ENCODE measurements at places on chromosomes 5 and 9.

DNA sequence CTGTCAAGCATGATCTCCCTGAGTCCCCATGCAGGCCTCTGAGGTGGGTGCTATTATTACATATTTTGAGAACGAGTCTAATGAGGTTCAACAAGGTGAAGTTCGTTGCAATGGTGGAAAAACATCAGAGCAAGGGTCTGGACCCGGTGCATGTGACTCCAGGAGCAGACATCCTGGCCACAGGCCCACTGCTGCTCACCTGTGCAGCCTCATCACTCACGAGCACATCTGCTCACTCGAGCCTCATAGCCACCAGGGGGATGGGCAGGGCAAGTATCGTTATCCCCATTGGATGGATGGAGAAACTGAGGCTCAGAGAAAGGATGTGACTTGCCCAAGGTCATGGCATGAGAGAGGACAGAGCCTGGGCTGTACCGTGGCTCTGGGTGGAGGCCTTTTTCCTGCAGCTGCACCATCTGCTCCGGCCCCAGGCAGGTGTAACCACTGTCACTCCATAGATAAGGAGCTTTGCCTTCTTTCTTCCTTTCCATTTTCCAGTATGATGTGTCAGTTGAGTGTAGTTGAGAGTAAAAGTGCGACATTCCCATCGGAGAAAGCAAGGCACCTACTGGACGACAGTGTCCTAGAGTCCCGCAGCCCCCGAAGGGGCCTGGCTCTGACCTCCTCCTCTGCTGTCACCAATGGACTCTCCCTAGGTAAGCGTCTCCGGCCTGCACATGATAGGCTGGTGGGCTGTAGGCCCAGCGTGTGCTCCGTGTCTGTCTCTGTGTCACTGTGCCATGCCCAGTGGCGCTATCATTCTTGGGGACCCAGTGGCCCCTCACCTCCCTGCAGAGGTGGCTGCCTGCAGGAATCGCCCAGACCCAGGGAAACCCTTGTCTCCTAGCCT, 68.4 kb upstream of the GARNL3 start:
- no peak for DNase-seq

DNA sequence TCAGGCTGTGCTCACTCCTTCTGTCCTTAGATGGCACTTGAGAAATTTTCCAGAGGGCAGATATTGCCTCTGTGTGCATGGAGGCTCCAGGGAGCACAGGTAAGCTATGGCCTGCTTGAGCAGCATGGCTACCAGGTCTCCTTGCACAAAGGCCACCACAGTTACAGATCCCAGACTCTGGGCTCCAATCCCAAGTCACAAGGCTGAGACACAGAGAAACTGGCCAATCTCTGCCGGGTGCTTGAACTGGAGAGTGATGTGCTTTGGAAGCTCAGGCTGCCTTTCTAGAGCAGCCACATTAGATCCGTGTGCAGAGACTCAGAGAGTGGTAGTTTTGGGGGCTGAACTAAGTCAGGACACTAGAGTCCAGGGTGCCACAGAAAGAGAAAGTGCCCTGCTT, 145.7 kb downstream of the SEMA6A start:
- DNase-seq = no peak

DNA sequence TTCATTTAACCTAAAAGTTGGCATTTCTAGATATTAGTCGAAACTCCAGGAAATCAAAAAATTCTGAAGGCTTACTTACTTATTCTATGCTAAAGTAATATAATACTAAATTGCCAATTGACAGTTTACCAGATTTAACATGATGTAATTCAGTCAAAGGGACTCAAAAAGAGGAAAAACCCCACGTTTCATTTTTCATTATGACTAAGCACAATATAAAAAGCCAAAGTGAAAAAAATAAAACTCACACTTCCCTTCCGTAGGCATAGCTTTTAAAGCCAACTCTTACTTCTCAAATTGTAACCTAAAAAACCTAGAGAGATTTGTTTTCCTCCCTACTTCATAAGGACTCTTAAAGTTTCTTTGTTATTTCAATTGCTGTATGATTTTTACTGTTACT, 146.6 kb downstream of the RAPGEF6 start:
- DNase-seq = no peak

DNA sequence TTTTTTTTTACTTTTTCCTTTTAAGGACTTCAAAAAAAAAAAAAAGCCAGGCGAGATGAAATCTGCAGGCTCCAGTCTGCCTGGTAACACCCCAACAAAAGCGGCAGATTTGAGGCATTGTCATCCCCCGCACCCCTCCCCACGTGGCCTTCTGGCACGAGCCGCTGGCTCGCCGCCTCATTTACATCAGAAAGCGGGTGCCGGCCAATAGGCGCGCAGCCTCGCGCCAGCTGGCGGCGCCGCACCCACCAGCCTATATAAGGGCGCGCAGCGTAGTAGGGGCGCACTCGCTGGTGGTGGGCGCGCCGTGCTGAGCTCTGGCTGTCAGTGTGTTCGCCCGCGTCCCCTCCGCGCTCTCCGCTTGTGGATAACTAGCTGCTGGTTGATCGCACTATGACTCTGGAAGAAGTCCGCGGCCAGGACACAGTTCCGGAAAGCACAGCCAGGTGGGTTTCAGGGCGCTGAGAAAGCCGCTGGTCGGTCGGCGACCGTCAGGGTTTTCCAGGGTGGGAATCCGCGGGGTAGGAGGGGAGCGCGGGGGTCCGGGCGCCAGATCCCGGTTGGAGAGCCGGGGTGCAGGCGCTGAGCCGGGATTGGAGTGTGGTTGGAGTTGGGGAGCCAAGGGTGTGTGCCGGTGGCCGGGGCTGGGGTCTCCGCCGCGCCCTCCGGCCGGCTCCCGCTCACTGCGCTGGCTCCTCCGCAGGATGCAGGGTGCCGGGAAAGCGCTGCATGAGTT, at the start of gene GADD45G:
GADD45G (plus strand) TSS at position 284 of the 736 bp plus-strand sequence; CDS start at position 394, 110 bp downstream.
- DNase-seq = peak; percentile 96

DNA sequence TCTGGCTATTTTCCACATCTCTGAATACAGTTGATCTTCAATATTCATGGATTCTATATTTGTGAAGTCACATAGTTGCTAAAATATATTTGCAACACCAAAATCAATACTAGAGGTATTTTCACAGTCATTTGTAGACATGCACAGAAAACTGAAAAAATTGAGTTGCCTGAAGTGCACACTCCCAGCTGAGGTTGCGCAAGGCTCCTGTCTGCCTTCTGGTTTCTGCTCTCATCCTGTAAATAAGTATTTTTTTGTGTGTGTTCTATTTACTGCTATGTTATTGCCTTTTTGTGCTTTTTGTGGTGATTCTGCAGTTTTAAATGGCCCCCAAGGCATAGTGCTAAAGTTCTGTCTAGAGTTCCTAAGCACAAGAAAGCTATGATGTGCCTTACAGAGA, 371.1 kb upstream of the GRAMD2B start:
- peak; percentile 27 for DNase-seq

GRCh38 chr5:1244976-1245375, 19.8 kb downstream of the SLC6A18 start:
- no peak for DNase-seq

DNA sequence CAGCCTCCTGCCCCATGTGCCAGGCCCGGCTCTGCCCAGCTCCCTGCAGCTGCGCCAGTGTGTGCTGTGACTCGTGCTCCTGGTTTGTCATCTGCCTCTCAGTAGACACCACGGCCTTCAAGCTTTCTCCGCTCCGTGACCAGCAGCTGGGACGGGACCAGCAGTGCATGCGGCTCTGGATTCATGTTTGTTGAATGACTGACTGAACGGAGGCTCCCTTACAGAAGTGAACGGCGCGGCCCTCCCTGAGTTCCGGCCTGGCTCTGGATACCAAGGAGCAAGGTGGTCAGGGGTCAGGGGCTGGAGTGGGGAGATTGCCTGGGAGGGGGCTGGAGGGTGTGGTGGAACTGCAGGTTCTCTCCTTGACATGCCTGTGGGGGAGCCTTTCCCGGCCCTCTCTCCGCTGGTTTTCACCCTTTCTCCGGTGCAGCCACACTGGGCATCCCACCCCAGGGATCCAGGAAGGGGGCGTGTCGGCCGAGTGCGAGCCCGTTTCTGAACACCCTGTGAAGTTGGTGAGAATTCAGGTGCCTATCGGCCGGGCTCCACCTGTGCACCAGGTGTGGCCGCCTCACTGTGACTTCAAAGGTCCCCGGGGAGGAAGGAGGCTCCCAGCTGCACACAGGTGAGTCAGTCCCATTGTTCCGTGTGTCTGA, 11.1 kb upstream of the CEP72 start:
- DNase-seq = no peak
